ENCODE measurements at places on chromosomes 13 and 19.

- peak overlapping the region; percentile 83 for H3K4me3 ChIP-seq
- DNase-seq: peak; percentile 42
- H3K4me1 ChIP-seq: peaks cover 13% of the 10 kb centered on the region
- H3K27ac ChIP-seq: peak overlapping the region; percentile 83
Observed at GRCh38 chr19:5826531-5827341, 12.8 kb downstream of the FUT6 start.

- no peak overlapping the region for H3K4me3 ChIP-seq
- no peak for DNase-seq
- H3K36me3 ChIP-seq: no peaks in the 10 kb centered on the region
- no peak overlapping the region for H3K27ac ChIP-seq
Observed at GRCh38 chr13:77383097-77383496, 56.2 kb upstream of the MYCBP2 start.

DNA sequence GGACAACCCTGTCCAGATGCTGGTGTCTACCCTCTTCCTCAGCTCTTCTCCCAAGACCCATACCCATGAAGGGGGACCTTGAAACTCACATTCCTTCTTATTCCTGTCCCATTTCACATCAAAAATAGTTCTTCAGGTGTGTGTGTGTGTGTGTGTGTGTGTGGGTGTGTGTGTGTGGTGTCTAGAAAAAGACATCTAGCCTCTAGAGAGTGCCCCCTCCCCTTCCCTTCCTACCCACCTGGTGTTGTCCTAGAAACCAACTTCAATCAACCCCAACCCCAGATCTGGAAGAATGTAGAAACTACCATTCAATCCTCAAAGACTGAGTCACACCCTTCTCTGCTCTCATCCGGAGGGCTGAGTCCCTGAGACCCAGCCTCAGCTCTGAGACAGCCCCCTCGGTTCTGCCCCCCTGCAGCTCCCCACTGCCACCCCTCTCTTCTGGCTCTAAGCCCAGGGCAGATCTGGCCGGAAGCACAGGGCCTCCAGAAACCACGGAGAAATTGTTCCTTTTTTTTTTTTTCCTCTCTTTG is 3.5 kb downstream of the KCNN4 start:
- peaks cover 30% of the 10 kb centered on the region for H3K36me3 ChIP-seq

GRCh38 chr13:76799696-76800095 is 86.5 kb downstream of the KCTD12 start:
- no peaks in the 10 kb centered on the region for H3K4me1 ChIP-seq
- H3K27ac ChIP-seq: no peak overlapping the region
- H3K27me3 ChIP-seq: no peaks in the 10 kb centered on the region
- H3K4me3 ChIP-seq: no peak overlapping the region
- DNase-seq: no peak

- H3K27me3 ChIP-seq: peaks cover 28% of the 10 kb centered on the region
- H3K27ac ChIP-seq: no peak overlapping the region
- H3K4me3 ChIP-seq: no peak overlapping the region
- no peak for DNase-seq
- no peaks in the 10 kb centered on the region for H3K36me3 ChIP-seq
Observed at GRCh38 chr13:97124915-97125809, 97.0 kb upstream of the MBNL2 start.

DNA sequence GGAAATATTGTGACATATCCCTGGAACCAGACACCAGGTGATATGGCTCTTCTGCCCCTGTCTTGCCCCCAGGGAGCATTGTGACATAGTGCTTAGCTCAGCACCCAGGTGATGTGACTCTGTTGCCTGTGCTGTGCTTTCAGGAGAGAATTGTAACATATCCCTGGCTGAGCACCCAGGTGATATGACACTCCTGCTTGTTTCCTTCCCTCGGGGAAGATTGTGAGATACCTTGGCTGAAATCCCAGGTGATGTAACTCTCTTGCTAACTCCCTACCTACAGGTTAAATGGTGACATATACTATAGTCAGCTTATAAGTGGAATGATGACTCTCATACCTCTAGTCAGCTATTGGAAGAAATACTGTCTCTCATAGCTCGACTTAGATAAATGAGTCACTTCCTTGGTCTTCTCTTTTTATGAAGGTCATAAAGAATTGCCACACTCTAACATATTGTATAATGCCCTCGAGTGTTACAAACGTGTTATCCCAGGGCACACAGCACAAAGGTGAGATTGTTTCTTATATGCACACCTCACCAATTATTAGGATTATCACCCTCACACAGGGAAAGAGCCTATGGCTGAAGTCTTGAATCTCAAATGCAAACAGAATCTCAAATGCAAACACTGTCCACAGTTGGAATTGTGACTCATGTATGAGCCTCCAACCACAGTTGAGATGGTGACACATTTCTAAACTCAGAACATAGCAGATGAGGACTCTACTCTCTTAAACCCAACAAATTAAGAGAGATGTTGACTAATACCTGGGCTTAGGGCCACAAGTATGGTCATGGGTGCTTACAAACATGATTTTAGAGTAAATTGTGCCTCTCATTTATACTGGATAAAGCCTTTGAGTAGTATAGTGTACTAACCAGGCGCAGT is 32.7 kb upstream of the ZNF254 start:
- H3K27me3 ChIP-seq: no peaks in the 10 kb centered on the region
- H3K4me1 ChIP-seq: peaks cover 14% of the 10 kb centered on the region
- peaks cover 58% of the 10 kb centered on the region for H3K36me3 ChIP-seq
- H3K27ac ChIP-seq: peak overlapping the region; percentile 89

DNA sequence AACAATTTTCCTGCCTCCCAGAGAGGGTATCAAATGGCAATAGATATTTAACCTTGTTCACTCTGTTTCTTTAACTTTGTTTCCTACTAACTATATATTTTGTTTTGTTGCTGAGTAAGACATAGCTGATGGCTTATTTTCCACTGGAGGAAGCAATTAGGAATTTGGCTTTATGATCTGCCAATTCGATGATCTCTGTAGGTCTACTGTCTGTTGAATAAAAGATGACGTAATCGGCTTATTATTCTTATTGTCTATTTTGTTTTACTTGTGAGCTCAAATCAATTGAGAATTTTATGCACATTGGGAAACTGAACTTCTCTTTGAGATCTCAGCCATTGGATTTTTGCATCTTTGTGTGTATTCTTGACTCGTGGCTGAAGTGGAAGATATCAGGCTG is 862.6 kb downstream of the EFNB2 start:
- H3K27me3 ChIP-seq: no peaks in the 10 kb centered on the region
- H3K4me3 ChIP-seq: no peak overlapping the region
- no peaks in the 10 kb centered on the region for H3K4me1 ChIP-seq
- H3K27ac ChIP-seq: no peak overlapping the region
- DNase-seq: no peak

GRCh38 chr13:114063545-114064449 is 68.6 kb downstream of the RASA3 start:
- DNase-seq: no peak
- H3K4me1 ChIP-seq: peaks cover 62% of the 10 kb centered on the region
- peaks cover 16% of the 10 kb centered on the region for H3K36me3 ChIP-seq
- H3K27me3 ChIP-seq: no peaks in the 10 kb centered on the region

GRCh38 chr13:106423530-106423929 is 111.9 kb downstream of the EFNB2 start:
- H3K27me3 ChIP-seq: peaks cover 19% of the 10 kb centered on the region
- DNase-seq: no peak
- no peaks in the 10 kb centered on the region for H3K36me3 ChIP-seq
- no peaks in the 10 kb centered on the region for H3K4me1 ChIP-seq
- H3K4me3 ChIP-seq: no peak overlapping the region

GRCh38 chr13:40681341-40682146 is 15.1 kb upstream of the FOXO1 start:
- H3K4me1 ChIP-seq: peaks cover 10% of the 10 kb centered on the region
- no peaks in the 10 kb centered on the region for H3K27me3 ChIP-seq
- no peaks in the 10 kb centered on the region for H3K36me3 ChIP-seq
- no peak overlapping the region for H3K4me3 ChIP-seq
- no peak for DNase-seq

GRCh38 chr13:33377411-33377810 is 91.9 kb upstream of the STARD13 start:
- H3K4me3 ChIP-seq: no peak overlapping the region
- H3K27ac ChIP-seq: no peak overlapping the region
- H3K27me3 ChIP-seq: peaks cover 9% of the 10 kb centered on the region
- H3K4me1 ChIP-seq: no peaks in the 10 kb centered on the region
- no peak for DNase-seq

DNA sequence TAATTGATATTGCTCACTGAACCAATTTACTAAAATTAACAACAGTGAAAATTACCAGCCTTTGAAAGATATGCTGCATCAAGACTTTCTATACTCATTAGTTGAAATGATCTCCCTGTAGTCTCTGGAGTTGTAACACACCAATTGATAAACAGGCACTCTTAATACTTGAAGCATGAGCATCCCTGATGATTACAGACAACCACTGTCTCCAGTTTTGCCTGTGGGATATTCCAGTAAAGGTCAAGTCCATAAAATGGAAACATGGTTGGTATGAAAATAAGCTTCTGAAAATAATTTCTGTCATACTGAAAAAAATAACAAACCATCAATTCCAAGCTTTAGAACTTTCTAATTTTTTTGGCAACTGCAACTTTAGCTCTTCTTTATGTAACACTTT is 405.8 kb downstream of the SPRY2 start:
- H3K27ac ChIP-seq: no peak overlapping the region
- no peaks in the 10 kb centered on the region for H3K4me1 ChIP-seq
- no peaks in the 10 kb centered on the region for H3K27me3 ChIP-seq
- no peak overlapping the region for H3K4me3 ChIP-seq

GRCh38 chr19:50204811-50205675 is 1.6 kb downstream of the MYH14 start:
- DNase-seq: peak; percentile 33
- H3K27me3 ChIP-seq: peaks cover 73% of the 10 kb centered on the region
- no peaks in the 10 kb centered on the region for H3K4me1 ChIP-seq
- H3K27ac ChIP-seq: no peak overlapping the region
- H3K4me3 ChIP-seq: no peak overlapping the region

- peaks cover 53% of the 10 kb centered on the region for H3K27me3 ChIP-seq
- DNase-seq: no peak
- no peak overlapping the region for H3K4me3 ChIP-seq
- no peak overlapping the region for H3K27ac ChIP-seq
- no peaks in the 10 kb centered on the region for H3K36me3 ChIP-seq
Observed at GRCh38 chr19:45321848-45322247, 827 bp downstream of the CKM start.

GRCh38 chr13:36355632-36356031 is 9.4 kb upstream of the SPART start:
- H3K27ac ChIP-seq: no peak overlapping the region
- no peak for DNase-seq
- H3K36me3 ChIP-seq: no peaks in the 10 kb centered on the region
- no peak overlapping the region for H3K4me3 ChIP-seq
- no peaks in the 10 kb centered on the region for H3K27me3 ChIP-seq

DNA sequence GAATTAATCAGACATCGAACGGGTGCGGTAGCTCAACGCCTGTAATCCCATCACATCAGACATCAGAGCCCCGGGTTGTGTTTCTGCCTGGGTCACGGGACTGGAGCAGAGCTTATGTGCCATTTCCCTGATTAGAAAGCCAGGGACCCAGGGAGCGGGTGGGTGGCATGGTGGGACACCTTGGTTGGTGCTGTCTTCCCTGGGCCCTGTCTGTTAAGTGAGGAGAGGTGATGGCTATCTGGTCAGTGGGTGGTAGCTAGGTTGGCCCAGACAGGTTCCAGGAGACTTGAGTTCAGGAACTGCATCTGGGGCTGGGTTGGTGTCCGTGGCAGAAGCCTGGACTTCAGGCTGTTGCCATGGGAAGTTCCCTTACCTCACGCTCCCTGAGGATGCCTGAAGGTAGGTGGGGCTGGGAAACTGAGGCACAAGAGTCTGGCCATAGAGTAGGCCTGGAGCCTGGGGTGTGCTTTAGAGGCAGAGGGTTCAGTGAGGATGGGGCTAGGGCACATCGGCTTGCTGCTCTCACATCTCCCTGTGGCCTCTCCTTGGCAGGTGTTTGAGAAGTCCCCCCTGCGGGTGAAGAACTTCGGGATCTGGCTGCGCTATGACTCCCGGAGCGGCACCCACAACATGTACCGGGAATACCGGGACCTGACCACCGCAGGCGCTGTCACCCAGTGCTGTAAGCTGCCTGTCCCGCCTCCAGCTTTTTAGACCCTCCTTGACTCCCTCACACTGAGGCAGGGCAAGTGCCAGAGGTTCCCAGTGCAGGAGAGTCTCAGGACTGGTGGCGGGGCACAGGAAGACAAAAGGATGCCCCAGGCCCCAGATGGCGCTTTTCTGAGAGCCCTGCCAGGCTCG is 2.1 kb downstream of the RPL18A start:
- peaks cover 10% of the 10 kb centered on the region for H3K27me3 ChIP-seq
- peaks cover 60% of the 10 kb centered on the region for H3K36me3 ChIP-seq
- H3K27ac ChIP-seq: peak overlapping the region; percentile 99

GRCh38 chr19:56839652-56840450 is 675 bp downstream of the PEG3 start:
- H3K27ac ChIP-seq: no peak overlapping the region
- peak; percentile 23 for DNase-seq
- H3K36me3 ChIP-seq: peaks cover 31% of the 10 kb centered on the region
- H3K4me1 ChIP-seq: no peaks in the 10 kb centered on the region
- H3K4me3 ChIP-seq: no peak overlapping the region
- peaks cover 50% of the 10 kb centered on the region for H3K27me3 ChIP-seq

GRCh38 chr13:23469951-23470421 is 36.5 kb upstream of the SACS start:
- H3K4me1 ChIP-seq: peaks cover 9% of the 10 kb centered on the region
- no peaks in the 10 kb centered on the region for H3K36me3 ChIP-seq
- H3K27ac ChIP-seq: no peak overlapping the region
- no peak for DNase-seq
- peaks cover 3% of the 10 kb centered on the region for H3K27me3 ChIP-seq

- H3K27ac ChIP-seq: no peak overlapping the region
- H3K27me3 ChIP-seq: peaks cover 14% of the 10 kb centered on the region
- H3K36me3 ChIP-seq: no peaks in the 10 kb centered on the region
- H3K4me3 ChIP-seq: no peak overlapping the region
Observed at GRCh38 chr13:44660050-44660449, 83.9 kb upstream of the TSC22D1 start.

DNA sequence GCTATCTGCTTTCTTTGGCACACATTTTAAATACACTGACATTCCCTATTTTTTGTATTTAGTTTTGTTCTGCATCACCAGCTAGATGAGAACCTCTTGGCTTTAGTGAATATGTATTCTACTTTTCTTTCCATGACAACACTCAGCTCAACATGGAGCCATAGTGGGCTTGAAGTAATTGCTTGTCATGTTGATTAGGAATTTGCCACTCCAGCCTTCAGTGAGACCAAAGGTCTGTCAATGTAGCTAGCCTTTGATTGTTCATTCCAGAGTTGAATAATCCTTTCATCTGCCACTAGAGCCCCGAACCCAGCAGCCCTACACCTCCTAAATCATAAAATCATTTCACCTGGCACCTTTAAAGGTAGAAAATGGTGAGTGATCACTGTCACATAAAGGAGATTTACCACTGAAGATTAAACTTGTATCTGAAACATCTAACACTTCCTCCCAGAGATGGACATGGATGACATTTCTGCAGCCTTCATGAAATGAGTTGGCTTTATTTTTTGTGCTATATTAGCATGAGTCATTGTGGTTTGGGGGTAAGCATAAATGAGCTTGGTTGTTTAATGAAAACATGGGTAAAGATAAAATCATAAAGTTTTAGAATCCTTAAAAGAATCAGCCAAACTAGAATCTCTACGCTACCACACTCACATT is 29.2 kb upstream of the GARRE1 start:
- H3K27me3 ChIP-seq: no peaks in the 10 kb centered on the region
- H3K4me1 ChIP-seq: peaks cover 47% of the 10 kb centered on the region
- H3K27ac ChIP-seq: peak overlapping the region; percentile 64
- no peak overlapping the region for H3K4me3 ChIP-seq
- H3K36me3 ChIP-seq: peaks cover 69% of the 10 kb centered on the region
